ENCODE measurements at places on chromosomes 4 and X.

GRCh38 chr4:7841894-7842293 is 97.8 kb downstream of the AFAP1 start:
- no peak for DNase-seq

DNA sequence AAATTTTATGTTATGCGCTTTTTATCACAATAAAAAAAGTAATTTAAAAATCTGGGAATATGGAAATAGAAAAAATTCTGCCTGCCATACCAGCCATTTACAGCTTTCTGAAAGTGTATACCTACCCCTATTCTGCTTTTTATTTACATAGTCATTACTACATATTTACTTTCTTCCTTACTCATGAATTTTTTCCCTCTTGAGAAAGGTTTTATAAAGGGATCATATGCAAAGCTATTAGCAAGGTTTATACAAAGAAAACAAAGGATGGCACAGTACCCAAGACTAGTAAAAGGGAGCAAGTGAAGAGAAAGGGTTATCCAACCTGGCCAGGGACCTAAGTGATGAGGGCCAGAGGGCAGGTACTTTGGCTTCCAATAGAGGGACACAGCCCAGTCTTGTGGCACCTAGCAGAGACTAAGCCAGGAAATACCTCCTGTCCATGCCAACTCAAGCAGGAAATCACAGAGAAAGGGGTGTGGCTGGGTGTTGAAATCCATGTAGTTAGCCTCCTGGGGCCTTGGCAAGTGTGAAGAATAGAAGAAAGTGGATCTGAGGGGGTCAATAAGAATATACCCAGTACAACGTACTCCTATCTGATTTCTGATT is 207.3 kb upstream of the VEGFC start:
- no peak for DNase-seq

DNA sequence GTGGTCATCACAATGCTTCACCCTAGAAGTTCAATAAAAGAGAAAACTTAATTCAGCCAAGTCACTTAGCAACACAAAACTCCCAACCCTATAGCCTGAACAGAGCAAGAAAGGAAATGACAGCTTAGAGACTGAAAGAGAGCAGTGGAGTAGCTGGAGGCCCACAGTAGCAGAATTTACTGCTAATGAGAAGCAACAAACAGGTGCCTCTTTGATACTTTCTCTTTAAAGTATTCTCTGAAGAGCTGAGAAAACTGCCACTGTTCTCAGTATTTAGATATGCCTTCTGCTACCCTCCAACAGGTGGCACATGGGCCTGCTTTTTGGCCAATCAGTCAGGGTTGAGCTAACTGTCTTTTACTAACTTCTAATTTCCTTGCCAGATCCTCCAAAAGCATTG is 240.0 kb downstream of the GPC3 start:
- no peak for DNase-seq

GRCh38 chr4:133096972-133097371 is 52.1 kb upstream of the PCDH10 start:
- DNase-seq: no peak

- DNase-seq: no peak
These were observed 65.8 kb downstream of the NHS start for GRCh38 chrX:17440836-17441235.

DNA sequence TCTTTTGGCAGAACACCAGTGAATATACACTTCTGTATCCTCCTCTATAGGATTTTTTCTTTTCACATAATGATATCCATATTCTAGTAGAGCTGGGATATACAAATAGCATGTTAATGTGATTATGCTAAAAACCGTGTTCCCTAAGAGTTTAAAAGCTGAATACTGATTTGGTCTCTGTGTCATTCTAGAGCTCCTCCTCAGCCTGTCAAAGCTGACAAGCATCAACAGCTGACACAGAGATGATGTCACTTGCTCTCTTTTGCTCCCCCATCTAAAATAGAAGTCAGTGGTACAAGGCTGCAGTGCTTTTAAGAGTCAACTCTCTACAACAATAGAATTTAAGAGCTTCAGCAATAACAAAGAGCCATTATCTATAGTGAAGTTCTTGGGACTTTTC is 17.1 kb upstream of the HERC3 start:
- DNase-seq: no peak

DNA sequence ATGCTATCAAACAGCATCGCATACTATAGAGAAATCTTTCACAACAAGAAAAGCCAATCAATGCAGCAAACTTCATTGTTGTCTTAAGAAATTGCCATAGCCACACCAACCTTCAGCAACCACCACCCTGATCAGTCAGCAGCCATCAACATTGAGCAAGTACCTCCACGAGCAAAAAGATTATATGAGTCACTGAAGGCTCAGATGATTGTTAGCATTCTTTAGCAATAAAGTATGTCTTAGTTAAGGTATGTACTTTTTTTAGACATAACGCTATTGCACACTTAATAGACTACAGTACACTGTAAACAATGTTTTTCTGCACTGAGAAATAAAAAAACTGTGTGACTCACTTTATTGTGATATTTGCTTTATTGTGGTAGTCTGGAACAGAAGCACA is 37.8 kb upstream of the FUNDC1 start:
- DNase-seq: peak; percentile 31

GRCh38 chr4:140096483-140096861 is 57.5 kb downstream of the MAML3 start:
- no peak for DNase-seq

- DNase-seq: no peak
These were observed 38.6 kb downstream of the TXK start for GRCh38 chr4:48095441-48095840.

GRCh38 chrX:101595739-101596419 is 21.9 kb downstream of the ARMCX6 start:
- no peak for DNase-seq

- DNase-seq: no peak
These were observed 645 bp upstream of the OPHN1 start for GRCh38 chrX:68433981-68434299.

DNA sequence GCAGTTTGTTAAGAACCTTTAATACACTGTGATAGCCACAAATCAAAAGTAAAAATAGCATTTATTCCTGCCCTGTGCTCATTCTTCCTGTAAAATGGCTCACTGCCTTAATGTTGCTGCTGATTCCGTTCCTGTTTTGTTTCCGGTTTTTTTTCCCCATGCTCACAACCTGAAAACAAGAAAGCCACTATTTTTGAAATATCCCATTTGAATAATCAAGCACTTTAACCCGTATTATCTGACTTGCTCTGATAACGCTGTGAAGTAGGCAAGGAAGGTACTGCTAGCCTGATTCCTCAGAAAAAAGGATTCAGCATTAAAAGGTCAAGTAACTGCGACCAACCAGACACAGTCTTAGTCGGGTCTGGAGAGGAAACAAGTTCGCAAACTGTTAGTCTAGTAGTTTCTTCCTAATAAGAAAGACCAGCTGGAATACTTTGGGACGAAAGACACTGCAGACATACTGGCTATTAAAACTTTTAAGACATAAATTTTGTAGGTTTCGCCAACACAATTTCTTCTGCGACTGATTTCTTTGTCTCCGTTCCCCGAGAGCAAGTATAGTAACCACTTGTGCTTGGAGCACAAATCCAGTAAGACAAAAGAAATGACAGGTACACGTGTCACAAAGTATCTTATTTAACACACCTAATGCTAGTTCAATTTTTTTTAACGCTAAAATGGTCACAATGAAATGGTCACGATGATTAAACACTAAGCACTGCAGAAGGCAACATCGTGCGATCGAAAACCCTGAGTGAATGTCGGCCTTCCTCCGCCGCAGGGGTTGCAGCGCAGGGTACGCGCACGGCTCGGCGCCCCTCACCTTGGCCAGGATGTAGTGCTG is 802 bp downstream of the COX18 start:
- DNase-seq: no peak

GRCh38 chr4:149523039-149523438 is 292.6 kb downstream of the IQCM start:
- DNase-seq: no peak

GRCh38 chr4:126238013-126238412 is 923.3 kb downstream of the FAT4 start:
- DNase-seq: no peak

- no peak for DNase-seq
These were observed 339.2 kb downstream of the TMA16 start for GRCh38 chr4:163833669-163834068.

DNA sequence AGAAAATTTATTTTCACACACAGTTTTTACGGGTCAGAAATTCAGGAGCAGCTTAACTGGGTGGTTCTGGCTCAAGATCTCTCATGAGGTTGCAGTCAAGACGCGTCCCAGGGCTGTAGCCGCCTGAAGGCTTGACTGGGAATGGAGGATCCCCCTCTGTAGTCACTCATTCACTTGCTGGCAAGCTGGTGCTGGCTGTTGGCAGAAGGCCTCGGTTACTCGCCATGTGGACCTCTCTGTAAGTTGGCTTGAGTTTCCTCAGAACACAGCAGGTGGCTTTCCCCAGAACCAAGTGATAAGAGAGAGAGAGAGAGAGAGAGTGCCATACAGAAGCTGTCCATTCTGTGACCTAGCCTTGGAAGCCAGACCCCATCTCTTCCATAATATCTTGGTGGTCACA is 132.8 kb downstream of the DCLK2 start:
- DNase-seq: no peak

GRCh38 chr4:130349745-130350144 is 1253.8 kb downstream of the C4orf33 start:
- no peak for DNase-seq

DNA sequence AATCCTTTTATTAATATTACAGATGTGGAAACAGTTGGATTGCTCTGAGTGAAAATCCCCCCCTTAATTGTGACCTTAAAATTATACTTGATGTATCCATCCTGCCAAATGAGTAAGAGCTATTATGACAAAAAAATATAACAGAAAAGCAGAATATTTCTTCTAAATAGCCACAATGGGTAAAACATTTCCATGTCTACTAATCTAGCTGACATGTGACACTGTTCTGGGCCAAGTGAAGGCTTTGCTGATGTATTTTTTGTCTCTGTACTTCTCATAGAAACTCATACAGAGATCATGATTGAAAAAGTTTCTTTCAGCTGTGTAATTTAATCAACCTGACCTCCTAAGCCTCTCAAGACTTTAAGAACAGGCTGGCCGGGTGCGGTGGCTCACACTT is 569.1 kb upstream of the ZFP42 start:
- no peak for DNase-seq

DNA sequence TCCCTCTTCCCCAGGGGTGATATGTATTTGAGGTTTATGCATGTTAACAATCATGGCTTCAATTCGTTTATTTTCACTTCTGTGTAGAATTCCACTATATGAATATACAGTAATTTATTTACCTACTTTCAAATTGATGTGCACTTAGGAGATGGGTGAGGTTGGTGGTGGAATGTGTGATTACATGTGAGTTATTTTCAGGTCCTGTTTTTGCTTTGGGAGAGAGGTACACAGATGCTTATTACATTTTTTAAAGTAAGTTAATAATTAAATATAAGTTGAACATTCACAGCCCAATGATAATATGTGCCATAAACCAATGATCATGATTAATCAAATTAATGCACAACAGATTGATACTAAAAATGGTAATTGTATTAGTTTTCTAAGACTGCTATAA is 79.5 kb downstream of the SPRY1 start:
- DNase-seq: no peak

GRCh38 chr4:75429208-75429607 is 85.0 kb downstream of the RCHY1 start:
- DNase-seq: no peak

DNA sequence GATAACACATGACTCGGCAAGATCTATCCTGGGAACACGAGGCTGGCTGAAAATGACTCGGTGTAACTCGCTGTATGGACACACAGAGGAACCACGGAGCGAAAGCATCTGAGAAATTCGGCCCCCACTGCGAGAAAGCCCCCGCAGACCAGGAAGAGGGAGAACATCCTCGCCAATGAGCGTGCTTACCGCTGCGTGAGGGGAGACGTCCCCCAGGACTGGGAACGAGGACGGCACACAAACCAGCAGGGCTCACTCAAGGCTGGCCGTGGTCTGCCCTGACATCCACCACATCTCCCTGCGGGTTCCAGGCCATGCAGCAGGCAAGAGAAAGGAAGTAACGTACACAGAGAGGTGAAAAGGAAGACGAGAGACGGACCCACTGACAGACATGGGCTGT is 17.6 kb upstream of the GTPBP6 start:
- DNase-seq: no peak

GRCh38 chr4:123419885-123420755 is 23.5 kb downstream of the SPRY1 start:
- no peak for DNase-seq

GRCh38 chrX:16125520-16126149 is 2.3 kb downstream of the GRPR start:
- DNase-seq: no peak

- peak; percentile 65 for DNase-seq
These were observed 240.6 kb downstream of the AFAP1 start for GRCh38 chr4:7699031-7699430.

GRCh38 chr4:138205531-138206233 is 36.5 kb downstream of the SLC7A11 start:
- DNase-seq: no peak

DNA sequence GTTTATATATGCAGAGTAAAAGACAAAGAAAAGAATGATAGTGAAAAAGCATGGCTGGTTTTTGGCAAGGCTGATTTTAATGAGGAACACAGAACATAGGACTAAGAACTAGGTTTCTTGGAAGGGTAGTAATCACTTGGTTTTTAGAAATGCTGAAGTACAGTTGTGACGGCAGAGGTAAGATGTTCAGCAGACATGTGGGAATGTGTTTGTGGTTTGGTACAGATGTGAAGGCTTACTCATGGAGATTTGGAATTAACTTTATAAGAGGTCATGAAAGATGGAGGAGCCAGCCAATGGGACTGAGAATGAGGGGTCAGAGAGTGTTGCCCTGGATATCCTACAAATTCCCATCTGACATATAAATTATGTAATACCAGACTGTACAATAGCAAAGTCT is 243.6 kb downstream of the NPFFR2 start:
- no peak for DNase-seq

DNA sequence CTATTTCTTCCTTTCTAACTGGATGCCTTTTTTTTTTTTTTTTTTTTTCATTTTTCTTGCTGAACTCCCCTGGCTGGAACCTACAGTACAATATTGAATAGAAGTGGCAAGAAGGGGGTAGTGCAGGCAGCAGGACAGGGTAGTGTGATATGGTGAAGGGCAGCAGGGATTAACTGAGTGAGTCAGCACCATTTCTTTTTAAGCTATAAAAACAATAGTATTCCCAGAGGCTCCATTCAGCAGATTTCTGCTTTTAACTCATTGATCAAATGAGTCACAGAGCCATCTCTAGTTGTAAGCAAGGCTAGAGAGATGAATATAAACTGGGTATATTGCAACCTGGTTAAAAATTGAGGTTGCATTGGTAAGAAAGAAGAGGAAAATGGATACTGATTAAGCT is 53.6 kb upstream of the SETD7 start:
- no peak for DNase-seq

- DNase-seq: no peak
These were observed 5.6 kb downstream of the TMEM255A start for GRCh38 chrX:120305531-120306141.

GRCh38 chrX:130902446-130902782 is 595 bp downstream of the ENOX2 start:
- DNase-seq: no peak

DNA sequence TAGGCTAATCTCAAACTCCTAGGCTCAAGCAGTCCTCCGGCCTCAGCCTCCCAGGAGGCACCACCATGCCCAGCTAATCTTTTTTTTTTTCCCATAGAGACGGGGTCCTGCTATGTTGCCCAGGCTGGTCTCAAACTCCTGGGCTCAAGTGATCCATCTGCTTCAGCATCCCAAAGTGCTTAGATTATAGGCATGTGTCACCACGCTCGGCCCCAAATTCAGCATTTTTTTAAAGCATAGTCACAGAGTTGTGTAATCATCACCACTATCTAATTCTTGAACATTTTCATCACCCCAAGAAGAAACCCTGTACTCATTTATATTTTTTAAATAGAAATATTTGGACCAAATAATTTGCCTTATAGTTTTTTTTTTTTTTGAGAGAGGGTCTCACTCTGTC is 10.3 kb downstream of the CENPI start:
- no peak for DNase-seq
